Psoas muscle (tissue), 8 donors: ENCODE measurements at places on chromosomes 2 and 18. TPM values are rescaled to one million over a fixed set of nuclear protein-coding genes. Genes with fewer than 3 reads are reported as not detected.
A peak's percentile ranks its signal among the peaks of the same experiment; 100 is the strongest.

- no peak for DNase-seq
Observed at GRCh38 chr18:39602131-39602530, 2036.5 kb upstream of the CELF4 start.

DNA sequence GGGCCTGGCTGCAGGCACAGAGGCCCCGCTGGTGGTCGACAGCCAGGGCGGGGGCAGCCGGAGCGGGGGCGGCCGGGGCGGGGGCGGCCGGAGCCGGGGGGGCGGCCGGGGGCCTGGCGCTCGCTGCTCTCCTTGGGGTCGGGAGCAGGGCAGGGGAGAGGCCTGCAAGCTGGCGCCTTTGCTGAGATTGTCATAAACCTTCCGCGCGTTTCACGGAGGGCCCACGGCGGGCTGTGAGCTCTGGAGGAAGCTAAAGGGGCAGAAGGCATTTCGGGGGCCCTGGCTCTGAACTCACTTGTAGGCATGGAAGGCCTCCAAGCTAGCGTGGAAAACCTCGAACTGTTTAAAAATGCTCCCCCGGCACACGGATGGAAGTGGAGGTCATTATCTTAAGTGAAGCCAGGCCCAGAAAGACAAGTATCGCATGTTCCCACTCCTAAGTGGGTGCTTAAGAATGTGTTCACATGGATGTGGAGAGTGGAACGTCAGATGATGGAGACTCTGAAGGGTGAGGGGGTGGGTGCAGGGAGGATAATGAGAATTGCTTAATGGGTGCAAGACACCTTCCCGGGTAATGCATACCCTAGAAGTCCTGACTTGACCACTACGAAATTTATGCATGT, 629 bp downstream of the PRELID3A start:
- DNase-seq: no peak

- DNase-seq: peak; percentile 67
Observed at GRCh38 chr2:24382363-24383073, 22.2 kb upstream of the ITSN2 start.

DNA sequence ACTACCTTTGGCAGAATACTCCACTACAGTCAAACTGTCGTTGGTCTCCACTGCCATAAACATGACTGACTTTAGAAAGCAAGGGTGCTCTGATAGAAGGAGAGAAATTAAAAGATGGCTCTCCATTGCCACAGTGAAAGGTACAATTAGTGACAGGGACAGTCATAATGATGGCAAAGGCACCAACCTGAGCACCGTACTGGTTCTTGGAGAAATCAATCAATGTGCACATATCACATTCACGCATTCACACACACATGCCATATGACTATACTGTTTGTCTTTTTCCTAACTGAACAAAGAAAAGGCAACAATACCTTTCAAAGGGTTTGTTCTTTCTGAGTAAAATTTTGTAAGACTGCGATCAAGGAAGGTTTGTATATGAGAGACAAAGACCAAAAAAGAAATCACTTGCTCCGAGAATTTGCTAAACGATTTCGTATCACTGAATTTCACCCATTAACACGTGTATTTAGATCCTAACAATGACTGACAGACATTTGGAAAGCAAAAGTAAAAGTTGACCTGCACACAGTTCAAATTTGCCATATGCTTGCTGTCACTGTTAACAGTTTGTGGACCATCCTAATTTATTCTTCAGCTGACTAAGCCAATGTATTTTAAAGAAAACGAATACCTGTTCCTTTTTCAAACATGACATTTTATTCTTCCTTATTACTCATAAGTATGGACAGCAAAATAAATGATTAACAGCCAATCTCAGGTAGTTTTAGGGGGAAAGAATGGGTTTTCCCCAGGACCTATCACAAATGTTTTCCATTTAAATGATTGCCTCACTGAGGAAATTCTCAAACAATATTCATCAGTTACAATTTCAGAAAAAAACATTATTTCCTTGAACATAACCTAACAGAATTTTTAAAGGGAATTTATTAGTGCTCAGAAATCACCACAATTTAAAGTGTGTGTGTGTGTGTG, 644.4 kb downstream of the ZEB2 start:
- no peak for DNase-seq

- DNase-seq: no peak
Observed at GRCh38 chr18:37552286-37552685, 13.3 kb downstream of the CELF4 start.

- no peak for DNase-seq
Observed at GRCh38 chr2:206275312-206276055, 1.0 kb downstream of the ZDBF2 start.

DNA sequence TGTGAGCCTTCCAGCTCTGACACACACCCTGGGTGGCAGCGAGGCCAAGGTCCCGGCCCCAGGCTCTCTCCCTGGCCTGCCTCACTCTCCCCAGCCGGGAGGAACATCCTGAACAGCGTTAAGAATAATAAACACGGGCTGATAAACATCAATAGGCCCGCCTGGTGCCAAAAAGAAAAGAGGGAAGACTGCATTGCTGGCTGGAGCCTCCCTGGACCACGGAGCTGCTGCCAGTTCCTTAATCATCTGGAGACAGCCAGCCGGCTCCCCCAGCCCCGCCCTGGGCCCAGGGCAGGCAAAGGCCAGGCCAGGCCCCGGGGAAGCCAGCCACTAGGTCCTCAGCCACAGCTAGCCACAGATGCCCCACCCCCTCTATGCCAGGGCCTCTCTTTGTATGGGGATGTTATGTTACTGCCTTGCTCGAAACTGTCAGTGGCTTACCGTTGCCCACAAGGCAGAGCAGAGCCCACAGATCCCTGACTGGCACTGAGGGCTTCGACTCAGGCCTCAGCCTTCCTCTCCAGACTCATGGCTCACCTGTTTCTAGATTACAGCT, 293.7 kb downstream of the DYSF start:
- DNase-seq: peak; percentile 65

DNA sequence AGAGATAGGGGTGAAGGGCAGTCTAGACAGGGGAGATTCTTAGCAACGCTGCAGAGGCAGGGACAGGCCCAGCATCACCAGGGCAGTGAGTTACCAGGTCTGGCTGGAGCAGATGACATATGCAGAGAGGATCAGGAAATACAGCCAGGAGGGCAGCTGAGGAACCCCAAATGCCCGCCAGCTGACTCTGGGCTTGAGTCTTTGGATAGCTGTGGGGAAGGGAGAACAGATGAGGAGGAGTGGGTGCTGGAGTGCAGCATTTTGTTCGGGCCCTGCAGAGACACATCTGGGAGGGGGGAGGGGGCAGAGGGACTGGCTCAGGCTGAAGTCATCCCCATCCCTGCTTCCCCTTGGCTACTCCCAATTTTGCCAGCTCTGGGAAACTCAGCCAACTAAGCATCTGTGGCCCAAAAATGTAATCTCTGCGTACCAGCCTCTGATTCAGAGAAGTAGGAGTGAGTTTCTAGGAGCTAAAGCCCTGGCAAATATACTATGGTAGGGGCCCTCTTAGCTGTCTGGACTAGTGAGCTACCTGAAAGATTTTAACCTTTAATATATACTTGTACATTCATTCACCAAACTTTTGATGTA, 214.5 kb downstream of the ZBTB7C start:
- no peak for DNase-seq

DNA sequence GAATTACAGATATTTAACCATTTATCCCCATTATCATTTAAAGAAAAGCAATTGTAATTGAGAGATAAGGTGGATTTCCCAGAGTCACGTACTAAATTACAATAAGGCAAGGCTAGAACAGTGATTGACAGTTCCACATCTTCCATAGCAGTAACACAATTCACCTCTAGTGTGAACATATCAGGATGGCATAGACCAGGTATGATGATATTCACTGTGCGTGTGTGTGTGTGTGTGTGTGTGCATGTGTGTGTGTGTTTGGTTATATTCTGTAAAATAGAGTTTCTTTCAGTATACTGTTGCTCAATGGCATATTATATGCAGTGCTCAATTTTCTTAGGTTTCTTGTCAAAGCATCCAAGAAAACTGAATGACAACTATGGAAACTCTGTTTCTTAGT, 1.7 kb downstream of the SCN2A start:
- no peak for DNase-seq

GRCh38 chr18:44761812-44762211, 81.1 kb downstream of the SETBP1 start:
- DNase-seq: no peak

GRCh38 chr2:66601624-66602023, 166.7 kb downstream of the MEIS1 start:
- DNase-seq: no peak

GRCh38 chr18:47215554-47216138, 35.8 kb downstream of the SKOR2 start:
- no peak for DNase-seq

The SOWAHC gene
- total RNA-seq: 1.0 TPM

The GALR1 gene
- total RNA-seq: not detected
